Stimulated activated CD4-positive, alpha-beta T cell treated with anti-CD3 and anti-CD28 coated beads, Interleukin-4, amount 100 ng/mL, for 4 hours (primary cell): ENCODE measurements at places on chromosomes 1 and 21.

DNA sequence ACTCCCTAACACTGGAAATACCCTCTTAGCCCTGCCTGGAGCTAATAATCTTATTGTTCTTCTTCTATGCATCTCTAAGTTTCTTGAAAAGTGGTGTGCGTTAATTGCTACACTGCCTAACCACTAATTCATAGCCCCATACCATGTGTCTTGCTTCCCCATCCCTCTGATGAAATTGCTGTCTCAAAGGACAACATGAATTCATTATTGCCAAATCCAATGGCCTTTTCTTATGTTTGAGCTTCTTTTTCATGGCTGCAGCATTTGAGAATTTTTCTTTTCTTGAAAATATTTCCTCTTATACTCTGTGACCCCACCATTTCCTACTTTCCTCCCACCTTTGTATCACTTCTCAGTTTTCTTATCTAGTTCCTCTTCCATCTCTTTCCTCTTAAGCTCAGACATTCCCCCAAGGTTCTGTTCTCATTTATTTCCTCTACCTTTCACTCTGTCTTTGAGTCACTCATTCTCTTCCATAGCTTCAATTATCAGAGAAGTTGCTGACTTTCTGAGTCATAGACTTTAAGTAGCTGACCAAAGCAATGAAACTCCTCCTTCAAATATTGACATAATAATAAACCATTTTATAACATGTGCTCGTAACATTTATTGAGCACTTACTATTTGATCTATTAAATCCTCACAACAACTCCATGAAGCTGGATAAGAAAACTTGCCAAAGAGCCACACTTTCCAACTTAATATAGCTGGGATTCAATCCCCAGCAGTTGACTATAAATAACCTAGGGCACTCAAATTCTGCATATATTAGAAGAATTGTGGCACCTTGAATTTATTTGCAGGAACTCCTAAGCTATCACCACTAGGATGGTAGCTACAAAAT lies 35.5 kb upstream of the ATP6V1G3 start:
- DNase-seq: no peak

DNA sequence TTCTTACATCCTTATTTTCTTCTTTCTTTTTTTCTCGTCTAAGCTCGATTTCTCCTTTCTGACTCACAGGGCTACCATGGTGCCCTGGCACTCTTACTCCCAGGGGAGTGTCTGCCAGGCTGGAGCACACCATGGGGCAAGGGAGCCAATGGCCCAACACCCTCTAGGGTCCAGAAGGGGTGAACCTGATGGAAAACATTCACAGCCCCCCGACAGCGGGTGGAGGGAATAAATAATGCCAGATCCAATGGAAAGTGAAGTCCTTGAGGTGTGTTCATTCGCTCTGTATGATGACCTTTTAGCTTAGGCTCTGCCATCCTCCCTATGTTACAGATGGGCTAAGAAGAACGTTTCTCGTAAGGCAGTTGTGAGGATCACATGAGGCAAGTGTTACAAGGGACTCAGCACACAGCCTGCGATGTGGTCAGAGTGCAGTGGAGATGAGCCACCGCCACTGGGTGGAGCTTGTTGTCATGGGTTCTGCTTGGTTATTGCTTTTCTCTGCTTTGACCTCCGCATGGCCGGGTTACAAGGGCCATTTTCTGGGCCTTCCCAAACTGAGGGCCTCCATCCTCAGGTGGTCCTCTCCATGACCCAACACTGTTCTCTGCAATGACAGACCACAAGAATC lies 3.5 kb upstream of the FCMR start:
- no peak for DNase-seq

DNA sequence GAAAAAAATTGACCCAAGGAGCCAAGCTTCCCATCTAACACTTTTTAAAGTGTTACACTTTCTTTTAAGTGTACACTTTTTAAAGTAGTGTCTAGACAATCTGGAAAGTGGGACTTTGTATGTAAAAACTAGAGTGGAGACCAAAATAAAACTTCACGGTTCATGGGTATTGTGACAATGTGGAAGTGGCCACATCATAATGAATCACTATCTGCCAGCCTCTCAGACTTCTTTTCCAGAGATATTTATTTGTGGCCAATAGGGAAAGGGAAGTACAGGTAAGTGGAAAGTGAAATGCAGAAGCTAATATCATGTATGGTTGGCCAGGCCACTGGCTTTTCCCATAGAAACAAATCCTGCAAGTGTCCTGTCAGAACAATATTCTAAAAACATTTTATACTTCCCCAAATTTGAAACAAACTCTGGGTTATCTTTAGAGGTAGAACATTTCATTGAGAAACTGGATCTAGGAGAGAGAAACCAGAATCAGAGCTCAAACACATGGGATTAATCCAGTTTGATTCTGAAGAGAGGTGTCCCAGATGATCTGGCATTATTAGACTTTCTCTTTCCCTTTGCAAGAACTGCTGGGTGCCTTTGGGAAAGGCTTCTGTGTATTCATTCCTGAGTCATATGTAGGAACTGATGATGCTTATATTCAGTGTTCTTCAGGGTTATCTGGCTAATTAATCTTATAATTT lies 2.0 kb downstream of the TNFSF18 start:
- DNase-seq: no peak

DNA sequence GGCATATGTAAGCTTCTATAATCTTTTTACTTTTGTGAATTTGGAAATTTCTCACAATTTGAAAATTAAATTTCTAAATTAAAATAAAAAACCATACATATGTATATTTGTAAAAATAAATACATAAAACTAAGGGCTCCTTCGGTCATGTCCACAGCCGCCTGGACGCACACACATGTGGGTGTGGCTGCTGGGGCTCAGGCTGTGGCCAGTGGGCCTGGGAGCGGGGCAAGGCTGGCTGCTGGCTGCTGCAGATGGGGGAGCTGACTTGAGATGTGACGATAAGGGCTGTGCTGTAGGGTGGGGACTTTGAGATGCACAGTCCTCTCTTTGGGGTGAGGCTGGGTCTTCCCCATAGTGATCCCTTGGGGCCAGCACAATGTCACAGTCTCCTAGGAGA lies 4.8 kb downstream of the RER1 start:
- no peak for DNase-seq

DNA sequence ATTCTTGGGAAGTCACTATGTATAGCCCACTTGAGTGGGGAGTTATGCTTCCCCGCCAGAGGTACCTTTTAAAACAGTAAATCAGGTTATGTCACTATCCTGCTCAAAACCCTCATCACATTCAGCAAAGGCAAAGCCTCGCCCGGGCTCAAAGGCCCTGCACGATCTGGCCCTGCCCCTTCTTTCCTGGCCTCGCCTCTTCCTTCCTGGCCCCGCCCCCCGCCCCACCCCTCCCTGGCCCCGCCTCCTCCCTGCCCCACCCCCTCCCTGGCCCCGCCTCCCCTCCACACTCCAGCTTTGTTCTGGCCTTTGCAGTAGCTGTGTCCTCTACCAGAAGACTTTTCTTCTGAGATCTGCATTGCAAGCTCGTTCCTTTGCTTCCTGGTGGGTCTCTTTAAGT lies 6.6 kb downstream of the LDLRAD2 start:
- DNase-seq: peak; percentile 29

- no peak for DNase-seq
Measured at GRCh38 chr1:8396786-8397406, 79.0 kb downstream of the SLC45A1 start.

- DNase-seq: no peak
Measured at GRCh38 chr1:84968101-84968500, 28.8 kb downstream of the MCOLN2 start.

DNA sequence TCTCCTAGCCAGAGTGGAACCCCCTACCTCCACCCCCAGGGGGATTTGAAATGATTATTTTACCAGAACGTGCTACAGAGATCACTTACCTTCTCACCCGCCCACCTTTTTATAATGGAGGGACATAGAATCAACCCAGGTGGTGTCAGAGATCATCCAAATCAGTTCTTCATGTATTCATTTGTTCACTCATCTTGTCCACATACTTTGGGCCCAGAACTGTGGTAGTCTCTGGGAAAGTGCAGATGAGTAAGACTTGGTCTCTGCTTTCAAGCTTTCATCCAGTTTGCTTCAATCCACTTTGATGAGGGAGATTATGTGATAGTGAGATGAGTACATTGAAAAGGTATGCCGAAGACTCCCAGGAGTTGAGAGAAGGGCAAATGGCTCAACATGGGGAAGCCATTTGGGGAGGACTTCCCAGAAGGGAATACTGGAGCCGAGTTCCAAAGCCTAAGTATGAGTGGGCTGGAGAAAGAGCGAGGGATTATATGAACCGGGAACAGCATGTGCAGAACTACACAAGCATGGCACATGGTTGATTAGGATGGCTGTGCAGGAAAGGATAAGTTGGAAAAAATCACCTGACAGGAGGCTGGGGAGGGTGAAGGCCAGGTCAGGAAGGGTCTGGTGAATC lies 1.9 kb downstream of the FGGY start:
- DNase-seq: no peak

- DNase-seq: no peak
Measured at GRCh38 chr1:41699861-41700248, 215.4 kb upstream of the EDN2 start.

- DNase-seq: no peak
Measured at GRCh38 chr1:53309802-53310201, 18.1 kb downstream of the LRP8 start.

DNA sequence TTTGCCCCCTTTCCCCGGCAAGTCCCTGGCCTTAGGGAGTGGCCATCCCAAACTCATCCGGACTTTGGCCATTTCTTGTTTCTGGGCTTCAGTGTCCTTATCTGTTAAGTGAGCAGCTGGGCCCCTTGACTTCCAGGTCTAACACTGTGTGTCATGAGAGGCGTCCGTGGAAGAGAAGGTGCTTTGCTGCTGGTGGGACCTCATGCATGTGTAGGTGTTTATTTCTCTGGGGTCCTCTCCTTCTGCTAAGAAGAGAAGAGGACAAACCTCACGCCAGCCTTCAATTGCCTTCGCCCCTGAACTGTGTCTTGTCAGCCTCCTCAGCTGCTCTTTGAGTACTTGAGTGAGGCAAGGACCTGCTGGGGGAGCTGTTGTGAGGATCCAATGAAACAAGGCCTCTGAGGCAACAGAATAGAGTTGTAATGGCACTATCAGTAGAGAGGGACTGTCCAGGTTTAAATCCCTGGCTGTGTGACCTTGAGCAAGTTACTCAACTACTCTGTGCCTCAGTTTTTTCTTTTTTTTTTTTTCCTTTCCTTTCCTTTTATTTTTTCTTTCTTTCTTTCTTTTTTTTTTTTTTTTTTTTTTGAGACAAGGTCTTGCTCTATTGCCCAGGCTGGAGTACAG lies 72.5 kb downstream of the RUNX3 start:
- no peak for DNase-seq

DNA sequence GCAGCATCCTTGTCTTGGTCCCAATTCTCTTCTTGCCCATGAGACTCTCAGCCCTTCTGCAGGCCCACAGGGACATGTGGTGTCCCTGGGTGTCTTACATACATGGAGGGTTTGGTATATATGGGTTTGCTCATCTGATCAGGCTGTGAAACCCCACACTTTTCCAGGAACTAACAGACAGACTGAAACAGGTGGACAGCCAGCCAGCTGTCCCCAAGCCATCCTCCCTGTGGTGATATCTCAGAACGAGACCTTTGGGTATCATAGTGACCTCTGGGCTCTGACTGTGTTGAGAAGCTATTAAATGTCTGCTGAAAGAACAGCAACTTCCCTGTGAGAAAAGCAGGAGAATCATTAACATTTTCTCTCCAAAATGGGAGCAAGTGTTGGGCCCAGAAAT lies 115.5 kb upstream of the PAXBP1 start:
- no peak for DNase-seq

DNA sequence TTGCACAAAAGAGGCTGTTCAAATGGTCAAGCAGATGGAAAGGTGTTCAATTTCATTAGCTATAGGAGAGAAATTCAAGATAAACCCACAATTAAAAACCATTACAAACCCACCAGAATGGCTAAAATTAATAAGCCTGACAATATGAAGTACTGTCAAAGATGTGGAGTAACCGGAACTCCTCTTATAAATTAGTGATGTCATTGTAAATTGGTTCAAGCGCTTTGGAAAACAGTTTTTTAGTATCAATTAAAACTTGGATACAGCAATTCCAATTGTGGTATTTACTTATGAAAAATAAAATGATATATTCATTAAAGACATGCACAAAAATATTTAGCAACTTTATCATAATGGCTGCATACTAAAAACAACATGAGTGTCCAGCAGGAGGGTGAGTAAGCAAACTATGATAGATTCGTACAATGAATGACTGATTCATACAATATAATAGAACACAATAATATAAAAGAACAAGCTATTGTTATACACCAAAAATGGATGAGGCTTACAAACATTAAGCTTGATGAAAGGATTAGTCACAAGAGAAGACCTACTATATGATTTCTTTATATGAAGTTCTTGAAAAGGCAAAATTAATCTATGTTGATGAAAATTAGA lies 38.4 kb upstream of the FGGY start:
- no peak for DNase-seq

GRCh38 chr1:181416268-181416860 lies 67.0 kb upstream of the CACNA1E start:
- DNase-seq: no peak

- no peak for DNase-seq
Measured at GRCh38 chr1:39662861-39663260, 9.0 kb downstream of the NT5C1A start.

- no peak for DNase-seq
Measured at GRCh38 chr1:64701886-64702285, 43.0 kb upstream of the RAVER2 start.

DNA sequence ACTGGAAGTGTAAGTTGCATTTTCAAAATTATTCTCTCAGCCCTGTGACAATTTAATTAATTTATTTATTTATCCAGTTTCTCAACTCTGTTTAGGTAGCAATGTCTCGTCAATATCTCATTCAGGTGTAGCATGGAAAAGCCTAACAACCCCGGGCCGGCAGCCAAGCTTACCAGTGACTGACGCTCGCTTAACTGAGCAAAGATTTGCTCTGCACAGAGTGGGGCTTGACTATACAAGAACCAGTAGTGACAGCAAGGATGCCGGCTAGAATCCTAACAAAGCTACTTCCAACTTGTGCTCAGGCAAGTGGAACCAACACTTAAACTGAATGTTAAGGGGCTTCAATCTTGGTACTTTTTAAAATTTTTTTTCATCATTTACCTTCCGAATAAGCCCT lies 80.9 kb upstream of the ESRRG start:
- no peak for DNase-seq
